ENCODE measurements at places on chromosomes 16 and 17.

DNA sequence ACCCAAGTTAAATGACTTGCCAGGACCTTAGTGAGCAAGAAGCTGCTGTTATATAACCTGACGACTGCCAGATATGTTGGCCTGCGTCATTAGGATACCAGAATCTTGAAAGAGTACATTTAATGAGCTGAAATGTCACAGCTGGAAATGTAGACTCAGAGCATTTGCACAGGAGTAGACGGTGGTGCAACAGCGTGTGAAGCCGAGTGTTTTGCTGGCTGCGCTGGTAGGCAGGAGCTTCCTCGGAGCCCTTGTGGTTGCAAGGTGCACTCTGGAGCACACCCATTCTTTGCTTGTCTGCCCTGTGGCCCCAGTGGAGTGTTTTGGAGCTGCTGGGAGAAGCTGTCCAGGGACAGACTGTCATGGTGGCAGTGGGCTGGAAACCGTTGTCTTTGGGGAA, 79.3 kb downstream of the BANP start:
- DNase-seq = no peak

- DNase-seq = no peak
Observed at GRCh38 chr17:10628756-10629155, 28.4 kb downstream of the MYH3 start.

GRCh38 chr17:30379303-30379902, 676 bp downstream of the CPD start:
- no peak for DNase-seq

DNA sequence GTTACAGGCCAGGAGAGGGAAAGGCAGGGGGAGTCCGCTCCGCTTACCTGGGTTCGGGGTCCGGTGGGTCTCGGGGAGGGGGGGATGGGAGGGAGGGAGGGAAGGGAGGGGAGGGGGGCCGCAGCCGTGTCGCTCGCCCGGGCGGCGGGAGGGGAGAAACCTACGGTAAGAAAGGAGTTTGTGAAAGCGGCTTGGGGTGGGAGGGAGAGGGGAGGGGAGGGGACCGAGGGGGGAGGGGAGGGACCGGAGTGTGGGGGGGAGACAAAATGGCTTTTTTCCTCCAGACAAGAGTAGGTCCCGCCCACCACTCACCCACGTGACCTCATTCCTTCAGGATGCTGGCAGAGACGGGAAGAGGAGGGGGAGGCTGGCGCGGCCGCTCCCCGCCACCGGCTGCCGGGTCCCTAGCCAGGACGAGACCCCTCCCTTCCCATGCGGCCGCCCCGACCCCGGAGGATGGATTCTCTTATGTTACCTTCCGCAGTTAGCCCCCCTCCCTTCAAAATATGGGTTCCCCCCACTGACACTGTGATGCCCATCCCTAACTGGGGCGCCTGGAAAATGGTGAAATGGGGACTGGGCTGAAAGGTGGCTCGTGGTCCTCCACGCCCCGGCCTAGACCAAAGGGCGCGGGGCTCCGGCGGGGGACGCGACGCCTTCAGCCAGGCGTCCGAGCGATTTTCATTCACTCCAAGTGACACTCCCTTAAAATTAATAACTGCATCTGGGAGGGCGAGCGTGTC, at the start of gene PCGF2:
TSS of gene PCGF2 (minus strand) at position 188 of the 743 bp plus-strand sequence. CDS start 7,934 bp downstream, outside the sequence.
- DNase-seq = no peak

DNA sequence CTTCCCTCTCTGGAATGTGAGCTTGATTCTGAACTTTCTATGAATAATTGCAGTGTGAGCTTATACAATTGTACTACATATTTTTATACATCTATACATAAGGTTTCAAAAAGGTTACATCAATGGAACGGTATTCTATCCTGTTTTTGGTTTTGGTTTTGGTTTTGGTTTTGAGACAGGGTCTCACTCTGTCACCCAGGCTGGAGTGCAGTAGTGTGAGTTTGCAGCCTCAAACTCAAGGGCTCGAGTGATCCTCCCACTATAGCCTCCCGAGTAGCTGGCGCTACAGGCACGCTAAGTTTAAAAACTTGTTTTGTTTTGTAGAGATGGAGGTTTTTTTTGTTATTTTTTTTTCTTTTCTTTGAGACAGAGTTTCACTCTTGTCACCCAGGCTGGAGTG, 1.1 kb downstream of the CTRB1 start:
- DNase-seq = no peak

- no peak for DNase-seq
Observed at GRCh38 chr17:10802496-10803284, 1.2 kb downstream of the TMEM238L start.

DNA sequence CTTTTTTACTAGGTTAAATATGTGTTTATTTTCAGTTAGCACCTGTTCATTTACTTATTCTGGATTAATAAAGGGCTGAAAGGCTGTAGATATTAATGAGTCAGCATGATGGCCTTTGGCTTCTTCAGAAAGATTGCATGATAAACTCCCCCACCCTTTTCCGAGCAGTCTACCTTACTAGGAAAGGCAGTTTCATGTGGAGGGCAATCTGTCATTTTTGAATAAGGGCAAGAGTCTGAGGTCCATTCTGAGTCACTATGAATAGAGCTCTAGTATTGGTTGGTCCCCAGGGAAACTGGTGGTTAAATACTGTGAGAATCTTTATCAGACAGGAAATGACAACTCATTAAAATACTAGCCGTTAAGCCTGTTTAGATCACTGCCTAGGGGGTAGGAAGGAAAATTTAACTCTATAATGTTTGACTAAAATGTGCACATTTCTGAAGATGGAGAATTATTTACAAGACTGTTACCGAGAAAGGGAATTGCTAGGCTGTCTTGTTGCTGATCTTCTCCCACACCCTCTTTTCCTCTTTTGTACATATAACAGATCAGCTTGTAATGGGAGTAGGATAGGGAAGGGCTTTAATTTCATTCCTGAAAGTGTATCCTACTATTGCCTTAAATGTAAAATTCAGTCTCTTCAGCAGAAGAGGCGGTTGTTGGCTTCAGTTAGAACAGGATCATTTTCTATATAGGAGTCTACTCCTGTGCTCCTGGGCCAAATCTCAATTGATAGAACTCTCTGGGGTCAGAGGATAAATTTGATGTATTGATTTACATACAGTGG, 63.3 kb downstream of the TUBD1 start:
- peak; percentile 73 for DNase-seq

DNA sequence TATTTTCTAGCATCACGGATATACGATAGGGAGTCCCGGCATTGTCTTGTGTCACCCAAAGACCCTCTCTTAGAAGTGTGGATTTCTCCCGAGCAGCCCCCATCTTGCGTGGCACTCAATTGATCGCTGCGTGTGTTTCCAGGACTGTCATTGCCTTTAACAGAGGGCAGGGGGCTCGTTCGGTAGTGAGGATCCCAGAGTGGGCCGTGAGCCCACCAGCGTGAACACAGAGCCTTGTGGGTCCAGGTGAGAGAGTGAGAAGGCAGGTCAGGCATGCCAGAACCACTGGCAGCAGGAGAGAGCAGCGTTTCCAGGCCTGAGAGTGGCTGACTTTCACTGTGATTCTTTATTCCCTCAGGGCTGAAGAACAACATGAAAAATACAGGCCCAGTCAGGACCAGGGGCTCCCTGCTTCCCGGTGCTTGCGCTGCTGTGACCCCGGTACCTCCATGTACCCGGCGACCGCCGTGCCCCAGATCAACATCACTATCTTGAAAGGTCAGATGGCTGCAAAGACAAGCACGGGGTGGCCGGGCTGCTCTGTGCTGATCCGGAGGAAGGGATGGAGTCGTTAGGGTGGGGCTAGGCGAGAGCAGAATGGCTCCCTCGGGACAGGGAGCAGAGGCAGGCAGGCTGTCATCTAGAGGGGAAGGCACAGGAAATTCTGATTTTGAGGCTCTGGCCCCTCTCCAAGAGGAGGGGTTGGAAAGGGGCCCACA, 22.4 kb downstream of the C1QTNF1 start:
- no peak for DNase-seq

DNA sequence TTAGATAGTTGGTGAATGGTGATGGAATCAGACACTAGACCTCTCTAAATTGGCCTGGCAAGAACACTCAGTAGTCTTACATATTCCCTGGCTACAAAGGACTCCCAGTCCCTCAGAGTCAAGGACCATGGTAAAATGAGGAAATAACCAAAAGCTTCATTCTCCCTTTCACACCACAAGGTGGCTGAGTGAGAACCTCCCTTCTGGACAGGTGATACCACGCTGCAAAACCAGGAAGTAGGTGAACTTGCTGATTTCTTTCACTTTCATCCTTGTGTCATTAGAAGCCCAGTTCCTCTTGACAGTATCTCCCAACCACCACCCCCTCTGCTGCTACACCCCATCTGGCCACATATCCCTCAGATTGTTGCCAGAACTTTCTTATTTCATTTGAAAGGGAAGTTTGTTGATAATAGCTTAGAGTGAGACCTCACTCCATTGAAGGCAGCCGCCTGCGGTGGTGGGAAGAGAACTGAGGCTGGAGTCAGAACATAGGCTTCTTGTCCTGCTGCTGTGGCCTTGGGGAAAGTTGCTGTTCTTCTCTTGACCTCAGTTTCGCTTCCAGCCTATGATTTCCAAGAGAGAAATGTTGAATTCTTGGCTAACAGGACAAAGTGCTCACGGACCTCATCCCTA, 290.6 kb upstream of the CCL2 start:
- DNase-seq = no peak

GRCh38 chr16:10566613-10567012, 13.8 kb downstream of the EMP2 start:
- no peak for DNase-seq

- DNase-seq = no peak
Observed at GRCh38 chr17:15106540-15106939, 158.6 kb downstream of the PMP22 start.

GRCh38 chr16:2015117-2015946, 4.3 kb upstream of the NPW start:
- no peak for DNase-seq

GRCh38 chr17:8073627-8074484, 13.7 kb downstream of the ALOX12B start:
- DNase-seq = peak; percentile 77

- no peak for DNase-seq
Observed at GRCh38 chr16:82024316-82024715, 10.7 kb upstream of the HSD17B2 start.

DNA sequence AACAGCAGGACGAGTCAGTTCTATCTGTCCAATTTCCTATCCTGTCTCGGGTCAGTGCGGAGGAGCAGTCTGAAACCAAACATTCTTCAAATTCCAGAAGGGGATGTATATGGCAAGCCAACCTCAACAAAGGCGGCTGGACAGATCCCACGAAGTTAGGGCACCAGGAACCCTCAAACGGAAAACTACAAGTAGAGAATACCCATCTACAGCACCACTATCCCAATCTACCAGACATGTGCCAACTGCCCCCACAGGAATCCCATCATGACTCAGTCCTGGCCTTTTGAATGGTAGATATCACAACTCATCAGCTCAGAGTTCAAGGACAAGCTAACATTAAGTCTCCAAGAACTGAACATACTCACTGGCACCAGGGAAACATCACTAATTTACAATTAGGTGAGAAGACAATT, 2.3 kb downstream of the NAT9 start:
- no peak for DNase-seq

DNA sequence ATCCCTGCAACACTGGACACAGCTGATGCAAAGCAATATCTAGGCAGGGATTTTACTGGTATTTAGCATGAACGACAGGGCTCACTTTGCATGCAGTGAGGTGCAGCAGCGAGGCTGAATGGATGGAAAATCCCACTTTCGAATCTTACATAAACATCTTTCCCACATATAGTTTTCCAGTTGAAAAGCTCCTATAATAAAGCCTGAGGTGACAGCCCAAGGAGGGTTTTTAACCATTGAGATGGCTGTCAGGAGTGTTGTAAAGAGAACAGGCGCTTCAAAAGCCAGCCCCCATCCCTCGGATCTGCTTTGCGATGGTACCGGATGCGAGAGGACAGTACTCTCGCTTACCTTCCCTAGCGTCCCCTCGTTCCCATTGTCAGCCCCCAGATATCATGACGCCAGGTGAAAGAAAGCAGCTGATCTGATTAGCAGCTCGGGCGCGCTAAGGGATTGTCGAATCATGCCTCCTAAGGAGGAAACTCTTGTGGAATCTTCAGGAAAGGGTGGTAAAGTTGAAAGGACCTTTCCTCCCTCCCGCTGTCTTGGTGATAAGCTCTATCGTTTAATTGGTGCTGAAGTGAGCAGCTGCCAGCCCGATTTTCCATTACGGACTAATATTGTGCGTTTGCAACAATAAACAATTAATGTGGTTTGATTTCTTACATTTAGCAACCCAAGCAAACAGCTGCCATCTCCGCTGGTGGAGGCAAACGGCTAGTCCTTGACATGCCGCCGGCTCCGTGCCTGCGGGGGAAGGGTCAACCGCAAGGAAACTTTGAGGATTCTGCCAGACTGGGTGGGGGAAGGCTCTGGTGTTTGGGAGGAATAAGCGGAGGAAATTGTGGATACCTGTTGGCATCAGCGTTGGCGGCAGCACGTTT, 1.8 kb downstream of the CDH8 start:
- DNase-seq = no peak

DNA sequence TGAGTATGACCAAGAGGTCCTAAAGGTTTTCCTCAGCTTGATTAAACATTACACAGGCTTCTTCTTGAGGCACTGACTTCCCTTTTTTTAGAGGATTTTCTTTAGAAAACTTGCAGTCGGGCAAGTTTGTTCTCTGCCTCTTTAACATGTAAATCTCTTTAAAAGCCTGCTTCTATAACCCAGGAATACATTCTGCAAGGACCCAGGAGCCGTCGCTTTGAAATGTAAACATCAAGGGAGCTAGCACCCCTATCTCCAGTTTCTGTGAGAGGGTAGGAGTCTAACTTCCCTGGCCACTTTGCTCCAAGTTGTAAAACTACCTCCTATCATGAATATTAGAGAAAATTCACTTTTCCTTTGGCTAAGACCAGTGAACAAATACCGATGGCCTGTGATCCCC, 201.5 kb upstream of the CPHXL start:
- no peak for DNase-seq

GRCh38 chr17:61567045-61567802, 23.8 kb downstream of the NACA2 start:
- no peak for DNase-seq

- no peak for DNase-seq
Observed at GRCh38 chr17:67151717-67152116, 93.3 kb downstream of the HELZ start.
